Sigmoid colon (tissue), 7 donors: ENCODE measurements at places on chromosomes 7 and 10. TPM values are rescaled to one million over a fixed set of nuclear protein-coding genes. Genes with fewer than 3 reads are reported as not detected.

The NPSR1 gene
- not detected for total RNA-seq

The ACTL6B gene
- total RNA-seq = not detected

The IGFBP1 gene
- total RNA-seq = not detected

The CCDC7 gene
- total RNA-seq = 84.9 TPM

The ANAPC16 gene
- total RNA-seq = 80.0 TPM

The IL15RA gene
- total RNA-seq = 11.0 TPM

The ANXA8L1 gene
- total RNA-seq = 0.68 TPM

The FAM237B gene
- total RNA-seq = not detected

The TRIM73 gene
- total RNA-seq = 1.9 TPM

The EPO gene
- total RNA-seq = not detected

The SLC26A3 gene
- total RNA-seq = 8.9 TPM

The PTPN12 gene
- 64.2 TPM for total RNA-seq

The FEZF1 gene
- total RNA-seq = not detected

The TMEM140 gene
- 15.0 TPM for total RNA-seq

The OPN1SW gene
- total RNA-seq = not detected

The SEC31B gene
- total RNA-seq = 3.9 TPM

The CPN1 gene
- not detected for total RNA-seq

The INHBA gene
- total RNA-seq = 3.7 TPM

The TAS2R38 gene
- not detected for total RNA-seq

The EN2 gene
- not detected for total RNA-seq

The MACROH2A2 gene
- total RNA-seq = 19.4 TPM

The SP8 gene
- not detected for total RNA-seq

The ACTR3C gene
- 13.3 TPM for total RNA-seq

The PRRT4 gene
- total RNA-seq = 1.1 TPM

The OR2A1 gene
- 0.16 TPM for total RNA-seq

The TNPO3 gene
- 36.0 TPM for total RNA-seq

The ANKMY2 gene
- 12.2 TPM for total RNA-seq

The CYP2C19 gene
- total RNA-seq = not detected

The GPER1 gene
- 10.7 TPM for total RNA-seq

The LIPK gene
- total RNA-seq = not detected

The ARL4A gene
- total RNA-seq = 33.4 TPM

The ACHE gene
- total RNA-seq = 3.0 TPM

The GPR141 gene
- total RNA-seq = not detected

The AKR1C1 gene
- total RNA-seq = 31.4 TPM

The PLCE1 gene
- 6.9 TPM for total RNA-seq

The TUBB8 gene
- total RNA-seq = not detected

The FRA10AC1 gene
- total RNA-seq = 23.5 TPM

The CPA2 gene
- total RNA-seq = not detected

The GNAT3 gene
- total RNA-seq = not detected

The INMT gene
- 5.9 TPM for total RNA-seq

The FAM20C gene
- 51.3 TPM for total RNA-seq

The SLC26A4 gene
- total RNA-seq = 0.36 TPM

The UCN3 gene
- total RNA-seq = 3.9 TPM

The VGF gene
- 0.68 TPM for total RNA-seq

The ANKRD2 gene
- 0.49 TPM for total RNA-seq

The C10orf143 gene
- total RNA-seq = 2.7 TPM

The OPN4 gene
- total RNA-seq = not detected

The NEURL1 gene
- not detected for total RNA-seq

The SPDYE1 gene
- not detected for total RNA-seq

The TDRD1 gene
- total RNA-seq = 0.28 TPM

The SPDYE5 gene
- not detected for total RNA-seq

The PPP1R17 gene
- not detected for total RNA-seq

The SLC18A3 gene
- 0.68 TPM for total RNA-seq

The FXYD4 gene
- not detected for total RNA-seq

The HOXA4 gene
- total RNA-seq = 2.0 TPM
